ENCODE measurements at places on chromosomes 13 and 19.

GRCh38 chr13:83563499-83563898 is 318.8 kb downstream of the SLITRK1 start:
- DNase-seq: no peak

DNA sequence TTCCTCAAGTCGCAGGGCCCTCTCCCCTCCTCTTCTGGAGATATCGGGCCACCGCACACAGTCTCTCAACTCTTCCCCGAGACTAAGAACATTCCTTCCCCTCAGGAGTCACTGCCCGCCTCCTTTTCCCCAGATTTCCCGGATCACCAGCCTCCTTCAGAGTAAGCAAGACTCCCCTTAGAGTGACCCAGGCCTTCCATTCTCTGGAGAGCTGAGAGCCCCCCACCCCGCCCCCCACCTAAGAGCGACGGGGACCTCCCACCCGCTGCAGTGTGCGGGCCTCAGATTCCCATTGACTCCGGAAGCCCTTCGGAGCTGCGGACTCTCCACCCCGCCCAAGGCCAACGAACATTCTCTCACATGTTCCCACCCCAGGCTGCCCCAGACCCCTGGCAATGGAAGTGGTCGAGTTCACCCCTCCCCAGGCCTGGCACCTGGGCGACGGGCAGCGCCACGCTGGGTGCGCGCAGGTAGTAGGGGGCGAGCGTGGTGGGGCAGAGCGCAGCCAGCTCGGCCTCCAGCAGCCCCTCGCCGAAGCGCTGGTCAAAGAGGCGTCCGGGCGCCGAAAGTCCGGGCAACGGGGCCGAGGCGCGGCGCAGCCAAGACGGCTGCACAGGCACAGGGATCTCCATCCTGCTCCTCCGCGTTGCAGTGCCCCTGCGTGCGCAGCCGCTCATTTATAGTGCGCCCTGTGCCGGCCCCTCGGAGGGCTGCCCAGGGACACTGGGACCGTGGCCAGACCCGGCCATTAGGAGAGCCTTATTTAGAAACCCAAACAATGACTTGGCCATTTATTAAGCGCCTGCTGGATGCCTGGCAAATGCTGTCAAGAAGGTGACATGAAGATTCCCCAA is at the start of gene HSPB6:
Gene HSPB6, minus strand, starts transcription at position 653 of the 854 bp plus-strand sequence. Its CDS starts 21 bp downstream, at position 632.
- DNase-seq: no peak

DNA sequence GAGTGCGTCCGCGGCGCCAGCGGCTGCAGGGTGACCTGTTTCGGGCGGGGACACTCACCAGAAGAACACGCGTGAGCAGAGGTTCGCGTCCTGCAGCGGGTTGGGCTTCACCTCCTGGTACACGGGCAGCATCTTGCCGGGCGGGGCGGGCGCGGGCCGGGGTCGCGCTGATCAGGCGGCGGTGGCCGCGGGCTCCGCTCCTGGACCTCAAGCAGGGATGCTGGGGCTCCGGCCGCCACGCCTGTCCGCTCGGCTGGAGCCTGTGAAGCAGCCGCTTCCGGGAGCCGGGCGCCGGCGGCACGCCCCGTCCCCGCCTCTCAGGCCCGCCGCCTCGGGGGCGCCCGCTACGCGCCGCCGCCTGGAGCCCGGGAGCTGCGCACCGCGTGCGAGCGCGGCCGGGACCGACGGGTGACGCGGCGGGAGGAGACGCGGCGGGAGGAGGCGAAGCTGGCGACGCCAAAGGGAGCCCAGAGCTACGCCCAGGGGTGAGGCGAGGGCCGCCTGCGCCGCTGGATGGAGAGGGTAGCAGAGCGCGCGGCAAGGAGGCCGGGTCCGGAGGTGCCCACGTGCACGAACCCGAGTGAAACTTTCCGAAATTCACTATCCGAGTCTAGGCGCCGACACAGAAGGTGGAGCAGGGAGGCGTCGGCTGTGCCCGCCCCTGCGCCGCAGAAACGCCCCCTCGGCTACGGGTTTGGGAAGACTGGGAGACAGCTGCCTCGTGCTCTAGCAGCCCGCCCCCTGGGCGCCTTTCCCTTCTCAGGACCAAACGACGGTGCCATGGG is at the start of gene ABCC4:
Gene ABCC4, minus strand, starts transcription at position 269 of the 785 bp plus-strand sequence. Its CDS starts 137 bp downstream, at position 132.
- no peak for DNase-seq

GRCh38 chr19:19447536-19448237 is 42.2 kb downstream of the GATAD2A start:
- no peak for DNase-seq

DNA sequence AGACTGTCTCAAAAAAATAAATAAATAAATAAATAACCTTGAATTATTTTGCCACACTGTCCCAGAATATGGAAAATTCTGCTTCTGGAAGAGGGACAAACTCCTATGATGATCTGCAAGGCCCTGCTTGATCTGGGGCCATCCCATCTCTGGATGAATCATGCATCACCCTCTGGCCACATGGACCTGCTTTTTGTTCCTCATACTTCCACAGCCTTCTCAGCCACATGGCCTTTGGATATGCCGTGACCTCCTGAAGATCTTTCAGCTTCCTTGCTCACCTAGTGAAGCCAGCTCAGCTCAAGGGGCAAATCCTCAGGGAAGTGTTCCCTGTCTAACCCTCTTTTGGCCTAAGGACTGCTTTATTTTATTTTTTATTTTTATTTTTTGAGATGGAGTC is 10.3 kb downstream of the IER2 start:
- no peak for DNase-seq

DNA sequence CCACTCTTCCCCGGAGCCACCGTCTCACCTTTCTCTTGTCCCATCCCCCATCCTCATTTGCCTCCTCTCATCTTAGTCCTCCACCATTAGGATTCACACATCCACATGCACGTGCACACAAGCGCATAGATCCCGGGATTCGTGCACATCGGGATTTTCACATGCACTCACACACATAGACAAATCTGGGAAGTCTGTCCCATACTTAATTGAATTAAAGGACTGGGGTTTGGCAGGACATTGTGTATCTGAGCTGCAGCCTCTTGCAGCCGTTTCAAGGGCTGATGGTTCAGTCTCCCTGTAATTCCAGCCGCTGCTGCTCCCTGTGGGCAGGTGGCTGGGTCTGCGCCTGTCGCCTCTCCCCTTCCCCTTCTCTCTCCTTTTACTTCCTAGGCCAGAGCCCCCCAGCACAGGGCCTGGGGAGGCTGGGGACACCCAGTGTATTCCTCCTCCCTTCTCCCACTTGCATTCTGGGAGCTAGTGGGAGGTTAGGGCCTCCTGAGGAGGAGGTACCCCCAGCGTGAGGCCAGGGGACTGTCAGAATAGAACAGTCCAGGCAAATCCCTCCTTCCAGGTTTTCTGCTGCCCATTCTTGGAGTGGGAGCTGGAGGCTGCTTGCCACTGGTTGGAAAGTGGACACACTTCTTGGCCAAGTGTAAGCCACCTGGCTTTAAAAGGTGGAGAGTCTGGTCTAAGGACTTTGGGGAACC is 43.6 kb downstream of the LYL1 start:
- DNase-seq: no peak

GRCh38 chr13:47241446-47241845 is 344.6 kb upstream of the HTR2A start:
- DNase-seq: no peak

DNA sequence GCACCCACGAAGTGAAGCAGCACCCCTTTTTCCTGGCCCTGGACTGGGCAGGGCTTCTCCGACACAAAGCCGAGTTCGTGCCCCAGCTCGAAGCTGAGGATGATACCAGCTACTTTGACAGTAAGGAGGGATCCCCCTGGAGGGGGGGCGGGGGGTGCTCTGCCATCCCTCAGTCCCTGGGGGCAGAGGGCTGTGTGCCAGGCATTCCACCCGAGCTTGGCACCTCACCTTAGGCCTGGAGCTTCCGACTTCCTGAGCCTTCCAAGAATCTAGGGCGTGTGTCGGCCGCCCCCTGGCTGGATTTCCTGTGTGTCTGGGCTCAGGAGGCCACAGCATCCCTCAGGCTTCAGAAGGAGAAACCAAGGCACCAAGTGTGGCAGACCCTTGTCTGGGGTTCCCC is 15.7 kb upstream of the PIK3R2 start:
- no peak for DNase-seq

Data from LNCaP clone FGC (cell line).